Lower leg skin (tissue), 4 donors: ENCODE measurements at places on chromosomes 2 and 18. TPM values are rescaled to one million over a fixed set of nuclear protein-coding genes. Genes with fewer than 3 reads are reported as not detected.

The CPO gene
- 0.27 TPM for total RNA-seq

The MOCOS gene
- 1.1 TPM for total RNA-seq

The SLC9A2 gene
- total RNA-seq, result 2.2 TPM

The EFHD1 gene
- total RNA-seq, result 22.1 TPM

The KCNF1 gene
- not detected for total RNA-seq

The CASP10 gene
- total RNA-seq, result 4.1 TPM

The RIT2 gene
- not detected for total RNA-seq

The PKDCC gene
- total RNA-seq, result 8.0 TPM

The TUBA3E gene
- not detected for total RNA-seq

The INPP1 gene
- 11.9 TPM for total RNA-seq

The CHRND gene
- not detected for total RNA-seq

The RGPD4 gene
- not detected for total RNA-seq

The CEP68 gene
- 26.3 TPM for total RNA-seq

The CRYBA2 gene
- not detected for total RNA-seq

The KIDINS220 gene
- total RNA-seq, result 44.6 TPM

The RNF138 gene
- total RNA-seq, result 12.5 TPM

The PLCL1 gene
- total RNA-seq, result 3.1 TPM
